ENCODE measurements at places on chromosomes 2 and 18. TPM values are rescaled to one million over a fixed set of nuclear protein-coding genes. Genes with fewer than 3 reads are reported as not detected.

The FBXO36 gene
- total RNA-seq, result 1.5 TPM

The AQP12A gene
- not detected for total RNA-seq

The TLX2 gene
- total RNA-seq, result not detected

The CNGA3 gene
- total RNA-seq, result not detected

The CHRND gene
- not detected for total RNA-seq

The ELOA2 gene
- not detected for total RNA-seq

The SERPINB13 gene
- not detected for total RNA-seq

The DNPEP gene
- total RNA-seq, result 51.7 TPM

The RHBDD1 gene
- 4.0 TPM for total RNA-seq

The IGFBP2 gene
- total RNA-seq, result 203 TPM

The VAMP5 gene
- 129 TPM for total RNA-seq

The SERPINB12 gene
- not detected for total RNA-seq

The KCNG3 gene
- total RNA-seq, result not detected

The WDR43 gene
- total RNA-seq, result 110 TPM

The CLEC4F gene
- total RNA-seq, result 0.13 TPM

The TMEFF2 gene
- under 0.01 TPM for total RNA-seq

The SLC23A3 gene
- 0.81 TPM for total RNA-seq

The ASPRV1 gene
- total RNA-seq, result 0.16 TPM

The UGT1A10 gene
- not detected for total RNA-seq

The LBH gene
- 12.3 TPM for total RNA-seq

The NOSTRIN gene
- 6.1 TPM for total RNA-seq

The LAMA3 gene
- total RNA-seq, result 12.6 TPM

The ODC1 gene
- 66.4 TPM for total RNA-seq

The RBKS gene
- 1.2 TPM for total RNA-seq

The SLC30A3 gene
- 34.7 TPM for total RNA-seq

The SLC14A1 gene
- 0.32 TPM for total RNA-seq

The TSPYL6 gene
- not detected for total RNA-seq

The MOCOS gene
- 0.32 TPM for total RNA-seq

The FOXD4L1 gene
- 0.06 TPM for total RNA-seq

The DSG4 gene
- not detected for total RNA-seq

The DNAJC5G gene
- 0.16 TPM for total RNA-seq

The PRKAG3 gene
- total RNA-seq, result not detected

The AKAIN1 gene
- total RNA-seq, result not detected

The CCL20 gene
- 0.49 TPM for total RNA-seq

The ACTR2 gene
- total RNA-seq, result 156 TPM

The MAP3K19 gene
- not detected for total RNA-seq

The MAIP1 gene
- total RNA-seq, result 15.4 TPM

The KCTD1 gene
- 5.8 TPM for total RNA-seq

The CD302 gene
- total RNA-seq, result 11.6 TPM

The TBC1D8 gene
- total RNA-seq, result 92.5 TPM

The CTAGE1 gene
- not detected for total RNA-seq

The WIPF1 gene
- total RNA-seq, result 7.3 TPM

The FAM237A gene
- total RNA-seq, result not detected

The ALS2 gene
- total RNA-seq, result 19.3 TPM

The CTNNA2 gene
- total RNA-seq, result not detected

The SULT1C4 gene
- total RNA-seq, result 82.8 TPM

The DCDC2C gene
- total RNA-seq, result not detected

The HDAC4 gene
- total RNA-seq, result 4.9 TPM

The CCDC148 gene
- 0.65 TPM for total RNA-seq

The SCYGR3 gene
- not detected for total RNA-seq
